ENCODE measurements at places on chromosomes 5 and 9.
A peak's percentile ranks its signal among the peaks of the same experiment; 100 is the strongest.

DNA sequence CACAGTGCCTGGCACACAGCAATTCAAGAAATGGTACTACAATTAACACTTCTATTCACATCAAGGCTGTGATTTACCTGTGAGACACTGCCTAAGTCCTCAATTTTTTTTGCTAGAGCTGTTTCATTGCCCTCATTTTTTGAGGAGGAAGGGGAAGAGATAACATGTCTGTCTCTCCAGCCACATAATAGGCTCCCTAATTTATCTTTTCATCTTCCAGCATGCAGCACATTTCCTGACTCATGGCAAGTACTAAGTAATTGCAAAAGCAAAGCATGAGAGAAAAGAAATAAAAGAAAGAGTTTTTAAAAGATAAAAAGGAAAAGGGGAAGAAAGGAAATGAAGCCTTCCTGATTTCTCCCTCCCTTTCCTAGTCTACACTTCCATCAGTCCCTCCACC, 26.9 kb upstream of the RNF38 start:
- no peak for DNase-seq

DNA sequence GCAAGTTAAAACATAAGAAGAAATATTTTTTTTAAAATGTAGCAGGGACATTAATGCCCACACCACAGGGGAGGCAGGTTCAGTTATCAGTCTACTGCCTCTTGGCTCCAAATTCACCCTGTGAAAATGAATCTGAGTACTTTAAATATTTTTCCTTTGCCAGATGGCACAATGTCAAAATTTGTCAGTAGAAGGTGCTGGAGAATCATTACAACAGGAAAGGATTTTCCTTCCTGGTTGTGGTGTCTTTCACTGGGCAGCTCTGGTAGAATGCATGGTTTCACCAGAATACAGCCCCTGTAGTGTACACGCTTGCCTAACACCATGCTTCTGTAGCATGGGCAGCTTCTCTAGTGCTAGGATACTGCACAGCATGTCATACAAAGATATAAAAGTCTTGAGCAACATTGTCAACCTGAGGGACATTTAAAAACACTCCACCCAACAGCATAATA, 9.7 kb upstream of the SREK1 start:
- no peak for DNase-seq

- no peak for DNase-seq
Observed at GRCh38 chr9:120441426-120442307, 138.3 kb downstream of the CDK5RAP2 start.

GRCh38 chr5:125836256-125836655, 587.0 kb upstream of the GRAMD2B start:
- DNase-seq, result no peak

GRCh38 chr9:32839013-32839885, 55.9 kb downstream of the TMEM215 start:
- no peak for DNase-seq

DNA sequence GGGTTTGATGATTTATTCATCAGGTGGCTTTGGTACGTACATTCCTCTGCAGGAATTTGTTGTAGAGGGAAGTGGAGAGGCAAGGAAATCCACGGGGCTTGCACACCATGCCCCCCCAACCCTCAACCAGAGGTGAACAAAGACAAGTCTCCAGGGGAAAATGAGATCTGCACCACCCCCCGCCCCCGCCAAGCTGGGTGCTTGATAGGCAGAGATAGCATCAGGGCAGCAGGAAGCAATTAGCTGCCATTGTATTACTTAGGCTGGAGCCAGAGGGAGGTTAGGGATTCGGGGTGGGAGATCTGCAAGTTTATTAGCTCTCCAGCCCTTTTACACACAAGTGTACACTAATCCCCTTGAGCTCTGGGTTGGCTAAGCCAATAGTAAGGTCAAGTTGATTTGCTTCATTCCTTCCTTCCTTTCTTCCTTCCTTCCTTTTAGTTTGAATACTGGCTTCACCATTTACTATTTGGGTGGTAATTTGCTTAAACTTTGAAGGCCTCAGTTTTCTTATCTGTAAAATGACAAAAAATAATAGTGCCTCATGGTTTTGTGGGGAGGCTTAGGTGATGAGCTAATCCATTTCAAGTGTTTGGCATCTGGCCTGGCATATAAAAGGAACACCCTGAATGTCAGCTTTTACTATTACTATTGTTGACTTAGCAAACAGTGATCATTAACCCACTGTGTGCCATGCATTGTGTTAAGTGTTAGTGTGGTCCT, 34.1 kb downstream of the SPRY4 start:
- no peak for DNase-seq

GRCh38 chr5:151643388-151643787, 43.3 kb downstream of the SPARC start:
- DNase-seq, result no peak

DNA sequence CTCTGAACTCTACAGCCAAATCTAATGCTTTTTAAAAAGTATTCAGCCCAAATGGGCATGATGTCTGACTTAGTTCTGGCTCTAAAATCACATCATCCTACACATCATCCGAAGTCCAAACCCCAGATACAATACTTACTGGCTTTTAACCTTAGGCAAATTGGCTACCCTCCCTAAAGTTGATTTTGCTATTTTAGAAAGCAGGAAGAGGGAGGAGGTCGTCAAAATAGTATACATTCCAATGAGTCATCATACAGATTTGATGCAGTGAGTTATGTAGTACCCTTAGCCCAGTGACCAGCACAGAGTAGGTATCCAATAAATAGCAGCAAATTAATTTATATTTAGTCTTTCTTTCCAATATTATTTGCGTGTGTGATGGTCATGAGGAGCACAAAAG, 582.0 kb upstream of the TUSC1 start:
- no peak for DNase-seq

- DNase-seq, result no peak
Observed at GRCh38 chr5:125549322-125549911, 803.0 kb upstream of the ZNF608 start.

GRCh38 chr5:13749766-13750165, 194.7 kb downstream of the DNAH5 start:
- no peak for DNase-seq

DNA sequence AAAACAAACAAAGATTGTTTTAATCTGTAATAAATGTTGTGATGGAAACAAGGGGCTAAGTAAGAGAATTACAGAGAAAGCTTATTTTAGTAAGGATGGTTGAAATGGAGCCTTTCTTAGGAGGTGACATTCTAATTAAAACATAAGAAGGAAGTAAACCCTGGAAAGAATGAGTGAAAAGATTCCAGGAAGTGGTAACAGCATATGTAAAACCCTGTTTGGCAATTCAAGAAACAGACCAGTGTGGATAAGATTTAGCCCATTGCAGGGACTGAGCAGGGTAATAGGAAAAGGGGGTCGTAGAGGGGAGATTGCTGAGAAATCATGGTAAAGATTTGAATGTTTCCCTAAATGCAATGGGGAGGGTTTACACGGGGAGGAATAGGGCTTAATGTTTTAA, 21.6 kb upstream of the PIP5K1B start:
- DNase-seq, result no peak

- DNase-seq, result no peak
Observed at GRCh38 chr9:6999794-7000193, 242.0 kb downstream of the KDM4C start.

DNA sequence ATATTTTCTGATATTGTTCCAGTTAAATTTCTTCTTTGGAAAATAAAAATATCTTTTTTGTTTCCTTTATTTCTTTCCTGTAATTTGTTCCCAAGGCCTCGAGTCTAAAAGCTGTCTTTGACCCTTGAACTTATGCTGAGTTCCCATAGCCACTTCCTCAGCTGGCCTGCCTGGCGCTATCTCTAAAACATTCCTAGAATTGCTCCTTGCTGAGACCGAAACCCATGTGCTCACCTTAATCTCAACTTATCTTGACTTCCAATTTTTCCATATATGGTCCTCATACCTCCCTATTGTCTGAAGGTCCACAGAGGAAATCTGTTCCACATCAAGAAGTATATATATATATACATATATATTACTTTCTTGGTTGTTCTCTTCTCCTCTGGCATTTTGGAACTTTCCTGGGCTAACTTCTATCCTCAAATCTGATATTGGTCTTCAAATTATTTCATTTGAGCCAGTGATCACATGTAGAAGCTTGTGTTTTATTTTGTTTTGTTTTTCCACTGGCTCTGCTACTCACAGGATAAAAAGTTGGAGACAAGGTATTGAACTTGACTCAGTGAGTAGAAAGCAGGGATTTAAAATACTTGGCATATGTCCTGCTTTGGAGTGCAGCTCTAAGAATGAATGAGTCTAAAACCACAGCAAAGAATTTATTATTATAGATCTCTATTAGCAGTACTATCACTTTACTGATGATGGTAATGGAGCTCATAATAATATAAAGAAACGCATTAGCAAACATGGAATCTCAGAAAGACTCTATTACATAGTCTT, 45.2 kb downstream of the ENC1 start:
- no peak for DNase-seq

- DNase-seq, result peak; percentile 67
Observed at GRCh38 chr5:66828548-66829357, 232.6 kb downstream of the MAST4 start.

DNA sequence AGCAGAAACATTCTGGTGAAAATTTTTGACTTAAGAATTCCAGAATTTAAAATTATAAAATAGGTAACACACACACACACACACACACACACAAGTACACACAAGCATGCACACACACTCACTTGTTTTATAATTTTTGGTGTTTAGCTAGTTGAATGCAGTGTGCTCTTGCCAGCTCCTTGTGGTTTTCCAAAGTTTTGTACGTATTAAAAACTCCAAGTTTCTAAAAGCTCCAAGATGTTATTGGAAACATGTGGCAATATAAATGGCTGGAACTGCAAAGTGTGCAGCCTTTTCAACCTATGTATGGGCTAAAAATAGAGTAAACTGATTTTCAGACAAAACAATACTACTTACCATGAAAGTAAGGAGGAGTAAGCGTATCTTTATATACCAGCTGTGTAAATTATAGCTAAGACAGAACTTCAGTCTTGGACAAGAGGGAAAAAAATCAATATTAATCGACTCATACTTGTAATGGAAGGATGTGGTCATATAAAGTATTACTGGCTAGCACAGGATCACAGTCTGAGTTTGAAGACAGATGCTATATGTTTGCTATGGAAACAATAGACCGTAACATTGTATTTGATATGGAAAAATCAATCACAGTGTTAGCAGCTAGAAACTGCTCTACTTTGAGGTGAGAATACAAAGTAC, 727.1 kb upstream of the GRAMD2B start:
- DNase-seq, result no peak

GRCh38 chr9:130839132-130840111, 4.4 kb downstream of the ABL1 start:
- DNase-seq, result no peak

- no peak for DNase-seq
Observed at GRCh38 chr5:156407251-156407650, 80.3 kb downstream of the SGCD start.

- no peak for DNase-seq
Observed at GRCh38 chr5:13913962-13914361, 30.5 kb downstream of the DNAH5 start.

DNA sequence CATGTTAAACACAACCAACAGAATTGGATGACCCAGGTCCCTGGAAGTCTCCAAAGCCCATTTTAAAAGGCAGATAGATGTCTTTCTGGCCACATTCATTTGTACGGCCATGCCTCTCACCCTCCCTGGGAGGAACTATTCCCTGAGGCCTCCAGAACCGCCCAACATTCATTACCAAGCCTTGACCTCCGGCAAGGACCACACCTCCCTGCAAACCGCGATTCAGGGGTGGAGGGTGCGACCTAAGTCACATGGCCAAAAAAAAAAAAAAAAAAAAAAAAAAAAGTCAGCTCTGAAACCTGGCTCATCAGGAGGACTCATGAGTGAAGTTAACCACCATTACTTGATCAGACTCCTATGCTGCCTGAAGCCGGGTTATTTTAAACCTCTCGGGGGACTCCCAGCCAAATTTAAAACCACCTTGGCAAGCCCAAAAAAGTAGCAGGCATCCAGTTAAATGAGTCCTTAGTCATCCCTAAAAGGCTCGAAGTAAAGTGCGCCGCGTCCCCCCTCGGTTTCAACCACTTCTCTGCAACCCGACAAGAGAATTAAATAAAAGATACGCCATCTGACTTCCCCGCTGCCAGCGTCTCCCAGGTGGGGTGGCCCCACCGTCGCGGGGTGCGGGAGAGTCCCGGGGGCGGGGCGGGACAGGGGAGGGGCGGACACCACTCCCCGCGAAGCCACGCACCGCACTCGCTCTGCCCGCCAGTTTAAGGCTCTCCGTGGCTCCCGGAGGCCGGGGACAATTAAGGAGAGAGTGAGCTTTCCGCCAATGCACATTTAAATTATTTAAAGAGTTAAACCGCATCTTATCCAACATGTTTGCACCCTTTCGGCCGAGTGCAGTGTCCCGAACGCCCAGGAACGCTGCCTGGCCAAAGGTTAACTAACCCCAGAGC, 2.3 kb downstream of the KLF9 start:
- DNase-seq, result peak; percentile 53

- DNase-seq, result no peak
Observed at GRCh38 chr5:14004598-14005394, 60.3 kb upstream of the DNAH5 start.

GRCh38 chr9:471320-471719, 256.7 kb downstream of the DOCK8 start:
- no peak for DNase-seq

DNA sequence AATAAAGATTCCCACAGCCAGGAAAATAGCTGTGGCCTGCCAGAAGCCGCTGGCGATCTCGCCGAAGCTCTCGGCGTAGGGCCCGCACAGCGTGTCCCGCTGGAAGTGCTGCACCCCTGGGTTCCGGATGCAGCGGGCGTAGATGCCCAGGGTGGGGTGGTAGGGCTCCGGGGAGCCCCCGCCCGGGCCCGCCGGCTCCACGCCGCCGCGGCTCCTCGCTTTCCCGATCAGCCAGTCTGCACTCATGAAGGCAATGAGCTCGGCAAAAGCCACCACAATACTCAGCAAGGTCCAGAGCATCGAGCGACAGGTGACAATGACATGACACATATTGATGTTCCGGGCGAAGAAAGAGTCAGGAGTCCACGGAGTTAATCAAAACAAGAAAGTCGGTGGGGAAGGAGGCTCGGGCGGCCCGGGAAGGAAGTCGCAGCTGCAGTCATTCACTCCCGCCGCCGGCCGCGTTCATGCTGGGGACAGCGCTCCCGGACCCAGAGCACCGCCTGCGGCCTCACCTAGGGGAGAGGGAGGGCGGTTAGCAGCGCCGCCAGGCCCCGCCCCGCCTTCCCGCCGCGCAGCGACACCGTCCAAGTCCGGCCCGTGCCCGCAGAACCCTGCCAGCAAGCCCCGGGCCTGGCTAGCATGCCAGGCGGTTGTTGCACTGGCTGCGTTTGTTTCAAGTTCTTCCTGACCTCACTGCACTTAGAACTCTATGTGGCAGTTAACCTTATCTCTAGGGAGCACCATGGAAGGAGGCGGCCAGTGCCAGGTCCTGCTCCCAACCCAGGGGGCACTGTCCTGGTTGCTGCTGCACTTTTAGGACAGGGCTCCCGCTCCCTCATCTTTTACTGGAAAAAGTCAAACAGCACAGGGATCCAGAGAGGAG, 138.4 kb downstream of the LHFPL2 start:
- DNase-seq, result peak; percentile 6

- no peak for DNase-seq
Observed at GRCh38 chr5:72388646-72389045, 68.5 kb downstream of the PTCD2 start.

GRCh38 chr9:70468291-70468690, 53.8 kb upstream of the KLF9 start:
- no peak for DNase-seq

- DNase-seq, result no peak
Observed at GRCh38 chr5:154479944-154480750, 2.1 kb upstream of the HAND1 start.
